NCI-H2029 treated with DMSO at 0.1 percent for 48 hours (cell line): ENCODE measurements at places on chromosomes 4 and X.

- DNase-seq: no peak
Observed at GRCh38 chrX:101409043-101409442, 1.0 kb downstream of the HNRNPH2 start.

DNA sequence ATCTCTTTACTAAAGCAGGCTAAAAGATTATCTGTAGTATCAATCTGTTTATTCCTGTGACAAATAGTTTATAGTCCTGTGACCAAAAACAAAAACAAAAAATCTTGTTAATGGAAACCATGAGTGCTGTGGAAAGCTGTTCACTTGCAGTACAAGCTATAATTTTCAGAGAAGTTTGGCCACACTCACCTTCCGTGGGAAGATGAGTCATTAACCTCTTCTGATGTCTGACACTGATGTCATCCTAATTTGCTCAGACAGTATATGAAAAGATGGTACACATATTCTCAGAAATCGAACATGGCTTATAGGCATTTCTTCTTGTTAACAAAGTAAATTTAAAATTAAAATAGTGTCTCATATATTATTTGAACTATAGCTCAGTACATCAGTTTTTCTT lies 19.9 kb upstream of the ENPP6 start:
- DNase-seq: no peak

GRCh38 chr4:35250331-35250730 lies 994.0 kb downstream of the ARAP2 start:
- no peak for DNase-seq

DNA sequence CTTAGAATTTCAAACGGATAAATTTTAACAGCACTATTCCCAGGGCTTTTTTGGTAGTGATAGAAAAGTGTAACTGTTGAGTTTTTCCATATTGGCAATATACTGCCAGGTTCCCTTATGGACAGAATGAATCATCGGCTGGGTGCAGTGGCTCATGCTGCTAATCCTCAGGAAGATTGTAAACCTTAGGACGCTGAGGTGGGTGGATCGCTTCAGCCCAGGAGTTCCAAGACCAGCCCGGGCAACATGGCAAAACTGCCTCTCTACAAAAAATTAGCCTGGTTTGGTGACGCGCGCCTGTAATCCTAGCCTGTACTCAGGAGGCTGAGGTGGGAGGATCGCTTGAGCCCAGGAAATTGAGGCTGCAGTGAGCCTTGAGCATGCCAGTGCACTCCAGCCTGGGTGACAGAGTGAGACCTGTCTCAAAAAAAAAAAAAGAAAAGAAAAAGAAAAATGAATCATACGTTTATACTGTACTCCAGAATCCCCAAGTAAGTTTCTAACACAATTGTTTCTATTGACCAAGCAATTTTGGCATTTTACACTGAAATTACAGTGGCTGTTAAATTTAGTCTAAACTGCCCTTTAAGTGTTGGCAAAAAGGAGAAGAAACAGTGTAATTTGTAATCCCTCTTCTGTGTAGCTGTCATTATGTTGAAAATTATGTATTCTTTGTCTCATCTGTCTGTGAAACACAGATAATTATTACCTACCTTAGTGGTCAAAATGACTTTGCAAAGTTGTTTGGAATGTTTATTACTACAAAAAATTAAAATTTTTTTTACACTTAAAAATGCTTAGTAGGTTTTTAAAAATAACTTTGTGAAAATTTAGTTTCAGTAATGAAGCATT lies 1.8 kb downstream of the SLC30A9 start:
- DNase-seq: no peak

- no peak for DNase-seq
Observed at GRCh38 chr4:105343146-105343931, 130.5 kb downstream of the PPA2 start.
